ENCODE measurements at places on chromosomes 13 and 19.

GRCh38 chr13:101325423-101325822 is 90.9 kb downstream of the NALCN start:
- DNase-seq, result no peak

GRCh38 chr13:107006661-107007060 is 438.7 kb upstream of the ARGLU1 start:
- DNase-seq, result no peak

GRCh38 chr19:28933039-28933438 is 279.9 kb downstream of the UQCRFS1 start:
- no peak for DNase-seq

DNA sequence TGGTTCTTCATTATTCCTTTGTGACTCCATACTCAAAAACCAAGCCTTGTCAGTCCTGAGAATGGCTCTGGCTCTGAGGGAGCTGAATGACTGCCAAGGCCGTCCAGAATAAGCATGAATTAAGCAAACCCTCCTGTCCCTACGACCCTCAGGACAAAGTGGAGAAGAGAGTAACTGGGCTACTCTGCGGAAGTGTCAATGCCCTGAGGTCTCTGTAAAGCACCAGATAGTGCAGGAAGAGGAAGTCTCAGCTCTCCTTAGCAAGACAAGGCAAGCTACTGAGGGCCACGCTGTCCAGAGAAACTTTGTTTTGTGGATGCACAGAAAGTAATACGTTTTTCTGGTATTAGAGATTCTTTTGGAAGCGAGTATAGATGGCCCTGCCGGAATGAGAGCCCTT is 94.1 kb downstream of the RNASEH2B start:
- no peak for DNase-seq

DNA sequence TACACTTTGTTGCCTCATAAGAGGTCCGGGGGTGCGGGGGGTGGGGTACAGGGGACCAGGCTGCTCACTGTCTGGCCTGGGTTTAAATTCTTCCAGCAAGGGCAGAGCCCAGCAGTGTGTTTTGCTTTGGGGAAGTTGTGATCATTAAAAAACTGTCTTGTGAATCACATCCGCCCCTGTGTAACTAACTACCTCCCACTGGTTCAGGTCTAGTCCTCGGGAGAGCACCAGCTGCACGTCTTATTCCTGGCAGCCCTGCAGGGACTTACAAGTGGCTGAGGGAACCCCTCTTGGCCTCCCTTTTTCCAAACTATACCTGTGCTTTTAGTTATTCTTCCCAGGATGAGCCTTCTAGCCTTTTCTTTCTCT is 127.5 kb downstream of the SIPA1L3 start:
- DNase-seq, result peak; percentile 19

- DNase-seq, result peak; percentile 66
Observed at GRCh38 chr19:632579-633067, 714 bp downstream of the POLRMT start.

DNA sequence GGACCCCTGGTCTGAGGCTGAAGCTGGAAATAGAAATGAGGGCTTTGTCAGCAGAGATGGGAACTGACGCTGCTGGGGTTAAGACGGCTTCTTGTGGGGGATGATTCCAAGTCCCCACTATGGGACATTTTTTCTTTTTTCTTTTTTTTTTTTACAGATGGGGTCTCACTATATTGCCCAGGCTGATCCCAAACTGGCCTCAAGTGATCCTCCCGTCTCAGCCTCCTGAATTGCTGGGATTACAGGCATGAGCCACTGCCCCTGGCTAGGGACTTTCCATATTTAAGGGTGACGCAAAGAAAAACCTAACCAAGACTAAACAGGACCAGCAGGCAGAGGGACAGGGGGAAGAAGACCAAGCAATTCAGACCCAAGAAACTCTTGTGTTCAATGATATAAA is 10.0 kb downstream of the LRFN3 start:
- DNase-seq, result no peak

DNA sequence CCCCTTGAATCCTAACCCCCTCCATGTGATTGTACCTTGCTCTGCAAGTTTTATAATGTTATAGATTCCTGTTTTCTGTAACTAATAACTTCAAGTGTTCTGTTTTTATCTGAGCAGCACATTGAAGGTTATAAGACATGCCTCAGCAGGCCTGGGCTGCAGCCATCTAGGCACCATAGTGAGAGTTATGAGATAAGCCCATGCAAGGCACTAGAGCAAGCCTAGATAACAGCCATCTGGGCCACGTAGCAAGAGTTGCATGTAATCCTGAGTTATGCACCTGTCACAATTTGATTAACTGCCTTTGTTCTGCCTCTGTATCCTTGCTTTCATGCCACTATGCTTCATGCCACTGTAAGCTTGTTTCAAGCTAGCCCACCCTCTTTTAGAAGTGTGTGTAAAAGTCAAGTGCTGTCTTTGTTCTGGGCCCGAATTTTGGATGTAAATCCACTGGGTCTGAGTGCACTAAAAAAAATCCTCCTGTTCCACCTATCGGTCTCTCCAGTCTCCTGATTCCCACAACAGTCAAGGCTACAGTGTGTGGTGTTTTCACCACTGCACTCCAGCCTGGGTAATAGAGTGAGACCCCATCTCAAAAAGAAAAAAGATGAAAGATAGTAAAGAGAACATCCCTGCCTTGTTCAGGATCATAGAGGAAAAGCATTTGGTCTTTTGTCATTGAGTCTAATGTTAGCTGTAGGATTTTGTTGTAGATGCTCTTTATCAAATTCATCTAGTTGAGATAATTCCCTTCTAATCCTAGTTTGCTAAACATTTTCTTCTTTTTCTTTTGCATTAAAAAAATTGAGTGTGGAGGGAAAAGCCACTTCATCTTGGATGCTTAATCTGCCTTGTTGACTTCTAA is 16.0 kb upstream of the KBTBD6 start:
- no peak for DNase-seq

DNA sequence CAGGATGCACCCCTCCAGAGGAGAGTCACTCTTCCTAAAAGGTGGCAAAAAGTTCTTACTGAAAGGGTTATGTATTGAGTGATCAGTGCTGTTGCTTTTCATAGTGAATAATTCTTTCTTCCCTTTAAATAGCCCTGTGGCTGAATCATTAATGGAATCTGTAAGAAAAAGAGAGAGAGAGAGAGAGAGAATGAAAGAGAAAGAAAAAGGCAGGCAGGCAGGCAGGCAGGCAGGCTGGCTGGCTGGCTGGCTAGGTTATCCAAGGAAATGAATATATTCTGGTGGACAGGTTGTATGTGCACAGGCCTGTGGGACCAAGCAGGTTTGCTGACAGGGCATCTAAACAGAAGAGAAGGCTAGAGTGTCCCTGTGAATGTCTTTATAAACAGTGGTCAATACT is 100.5 kb downstream of the DLEU7 start:
- DNase-seq, result no peak

- no peak for DNase-seq
Observed at GRCh38 chr19:48330012-48330681, 4.8 kb downstream of the EMP3 start.

DNA sequence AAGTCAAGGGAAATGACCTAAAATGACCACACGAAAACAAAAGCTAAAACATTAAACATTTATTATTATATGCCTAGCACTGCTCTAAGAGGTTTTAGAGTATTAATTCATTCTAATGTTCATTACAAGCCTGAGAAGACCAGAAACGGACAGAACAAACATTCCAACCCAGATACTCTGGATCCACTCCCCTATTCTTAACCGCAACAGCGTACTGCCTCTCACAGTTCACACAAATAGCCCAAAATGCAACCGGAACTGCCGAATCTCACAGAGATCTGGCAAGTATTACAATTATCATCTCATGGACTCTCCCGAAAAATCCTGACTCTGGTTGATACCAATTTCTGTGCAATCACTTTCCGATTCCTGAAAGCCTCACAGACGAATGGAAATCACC is 1.4 kb downstream of the ZNF780B start:
- no peak for DNase-seq

DNA sequence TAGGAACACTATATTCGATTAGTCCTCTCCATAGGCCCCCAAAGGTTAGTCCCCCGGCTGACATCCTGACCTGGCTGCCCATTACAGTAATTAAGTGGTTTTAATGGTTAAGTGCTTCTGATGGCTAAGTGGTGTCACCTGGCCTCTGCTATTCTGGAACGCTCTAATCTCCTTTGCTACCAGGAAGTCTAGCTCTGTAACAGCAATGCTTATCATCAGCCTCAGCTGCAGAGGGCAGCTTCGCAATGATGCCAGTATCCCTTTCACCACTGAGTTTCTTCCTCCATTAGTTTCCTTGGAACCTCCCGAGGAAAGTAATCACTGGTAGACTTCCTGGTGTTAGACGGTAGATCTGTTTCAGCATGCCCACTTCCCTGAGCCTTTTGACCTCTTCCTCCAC is 8.6 kb upstream of the RNF6 start:
- no peak for DNase-seq

DNA sequence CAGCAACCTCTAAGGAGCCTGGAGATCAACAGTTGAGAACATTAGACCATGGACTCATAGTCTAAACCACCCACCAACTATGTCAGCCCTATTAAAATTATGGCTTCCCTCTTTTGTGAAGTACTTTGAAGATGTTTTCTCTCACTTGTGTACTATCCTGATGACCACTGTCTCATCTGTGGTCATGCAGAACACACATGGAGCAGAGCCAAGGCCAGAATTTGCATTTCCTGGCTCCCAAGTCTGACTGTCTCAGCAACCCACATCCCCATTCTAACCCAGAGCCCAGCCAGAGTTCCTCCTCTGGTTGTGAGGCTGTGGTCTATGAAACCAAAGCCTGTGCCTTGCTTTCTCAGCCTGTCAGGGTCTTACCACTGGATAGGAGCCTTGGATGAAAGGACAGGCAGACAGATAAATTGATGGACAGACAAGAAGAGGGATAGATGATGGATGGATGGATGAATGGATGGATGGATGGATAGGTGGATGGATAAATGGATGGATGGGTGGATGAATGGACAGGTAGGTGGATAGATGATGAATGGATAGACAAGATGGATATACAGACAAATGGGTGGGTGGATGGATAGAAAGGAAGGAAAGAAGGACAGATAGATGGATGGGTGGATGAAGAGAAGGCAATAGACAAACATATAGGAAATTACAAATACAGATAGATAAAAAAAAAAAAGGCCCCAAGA is 35.4 kb downstream of the ZNF557 start:
- DNase-seq, result no peak

GRCh38 chr19:28939236-28939635 is 273.7 kb downstream of the UQCRFS1 start:
- no peak for DNase-seq

DNA sequence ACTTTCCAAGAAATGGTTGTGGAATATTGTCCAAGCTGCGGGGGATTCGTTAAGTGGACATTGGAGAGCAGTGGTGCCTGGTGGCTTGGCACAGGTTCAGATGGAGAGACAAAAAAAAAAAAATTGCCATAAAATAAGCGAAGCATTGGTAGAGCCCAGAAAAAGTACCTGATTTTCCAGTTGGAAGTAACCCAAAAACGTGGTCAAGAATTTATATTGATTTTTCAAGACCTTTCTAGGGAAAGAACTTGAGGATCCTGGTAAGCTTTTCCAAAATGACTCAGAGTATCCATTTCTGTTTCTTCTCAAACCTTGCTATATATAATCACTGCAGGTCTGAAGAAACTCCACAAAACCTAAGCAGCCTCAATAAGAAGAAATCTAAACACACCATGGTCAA is 94.6 kb downstream of the ING1 start:
- DNase-seq, result no peak

DNA sequence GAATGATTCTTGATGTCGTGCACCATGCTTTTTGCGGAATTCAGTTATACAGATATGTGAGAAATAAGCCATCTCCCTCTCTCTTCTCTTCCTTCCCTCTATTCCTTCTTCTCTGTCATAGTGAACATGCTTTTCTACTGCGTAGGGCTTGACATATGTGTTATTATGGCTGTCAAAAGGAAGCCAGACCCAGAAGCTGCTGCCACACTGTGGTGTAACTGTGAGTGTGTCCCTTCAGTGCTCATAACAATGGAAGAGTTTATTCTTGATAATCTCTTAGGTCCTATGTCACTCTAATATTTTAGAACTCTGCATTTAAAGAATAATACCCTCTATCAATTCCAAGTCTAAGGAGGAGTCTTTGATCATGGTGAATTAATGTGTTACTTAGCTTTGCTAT is 208.9 kb upstream of the TMTC4 start:
- DNase-seq, result no peak

DNA sequence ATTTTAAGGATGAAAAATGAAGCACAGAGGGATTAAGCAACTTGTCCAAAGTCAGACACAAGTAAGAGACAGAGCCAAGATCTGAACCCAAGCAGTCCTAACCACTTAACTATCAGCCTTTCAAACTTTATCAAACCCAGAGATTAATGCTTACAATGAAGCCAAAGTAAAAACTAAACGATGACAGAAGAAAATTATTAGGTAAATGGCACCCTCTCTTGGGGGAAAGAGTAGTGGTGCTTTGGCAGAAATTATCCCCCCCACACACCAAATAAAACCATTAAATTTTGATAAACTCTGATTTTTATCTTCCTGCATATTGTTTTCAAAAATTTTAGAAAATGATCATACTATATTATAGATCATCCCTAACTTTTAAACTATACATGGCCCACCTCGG is 329.2 kb downstream of the SLC7A1 start:
- DNase-seq, result no peak

GRCh38 chr13:109246001-109246400 is 540.4 kb downstream of the IRS2 start:
- DNase-seq, result no peak

DNA sequence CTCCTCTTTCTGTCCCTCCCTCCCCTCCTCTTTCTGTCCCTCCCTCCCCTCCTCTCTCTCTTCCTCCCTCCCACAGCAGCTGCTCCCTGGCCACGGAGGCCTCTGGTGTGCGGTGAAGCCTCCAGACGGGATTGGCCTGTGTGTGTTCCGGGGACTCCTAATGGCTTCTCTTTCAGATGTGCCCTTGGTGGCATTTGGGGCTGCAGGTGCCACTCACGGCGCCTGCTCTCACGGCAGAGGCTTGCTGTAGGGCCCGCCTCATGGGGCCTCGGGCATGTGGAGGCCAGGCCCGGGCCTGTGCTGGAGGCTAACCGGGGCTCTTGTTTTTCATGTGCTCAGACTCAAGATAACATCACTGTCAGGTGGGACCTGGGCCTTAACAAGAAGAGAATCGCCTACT is 20.9 kb downstream of the UPF1 start:
- no peak for DNase-seq

- no peak for DNase-seq
Observed at GRCh38 chr13:98775386-98775785, 22.9 kb upstream of the SLC15A1 start.

GRCh38 chr19:55241935-55242464 is 13.4 kb upstream of the TMEM86B start:
- DNase-seq, result no peak

DNA sequence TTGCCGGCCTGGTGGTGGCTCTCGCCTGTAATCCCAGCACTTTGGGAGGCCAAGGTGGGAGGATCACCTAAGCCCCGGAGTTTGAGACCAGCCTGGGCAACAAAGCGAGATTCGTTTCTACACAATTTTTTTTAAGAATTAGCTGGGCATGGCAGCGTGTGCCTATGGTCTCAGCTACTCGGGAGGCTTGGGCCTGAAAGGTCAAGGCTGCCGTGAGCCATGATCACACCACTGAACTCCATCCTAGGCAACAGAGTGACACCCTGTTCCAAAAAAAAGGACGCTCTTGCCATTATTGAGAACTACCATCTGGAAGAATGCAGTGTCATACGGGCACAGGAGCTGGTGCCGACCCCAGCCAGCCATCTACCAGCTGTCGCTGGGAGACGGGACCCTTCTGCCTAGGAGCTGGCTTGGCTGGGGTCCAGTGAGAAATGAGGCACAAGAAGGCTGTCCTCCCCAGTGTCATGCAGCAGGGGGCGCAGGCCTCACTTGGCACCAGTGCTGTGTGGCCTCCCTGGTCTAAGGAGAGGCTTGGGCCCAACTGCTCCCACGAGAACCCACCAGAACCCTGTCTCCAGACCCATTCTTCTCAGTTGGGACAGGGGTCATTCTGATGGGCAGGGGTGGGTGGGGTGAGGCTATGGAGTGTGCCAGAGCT is 12.2 kb upstream of the RELB start:
- peak; percentile 70 for DNase-seq
